Right renal cortex interstitium (tissue), 3 donors: ENCODE measurements at places on chromosomes 12 and 14.

- DNase-seq = no peak
Measured at GRCh38 chr12:24047326-24047725, 97.9 kb upstream of the SOX5 start.

DNA sequence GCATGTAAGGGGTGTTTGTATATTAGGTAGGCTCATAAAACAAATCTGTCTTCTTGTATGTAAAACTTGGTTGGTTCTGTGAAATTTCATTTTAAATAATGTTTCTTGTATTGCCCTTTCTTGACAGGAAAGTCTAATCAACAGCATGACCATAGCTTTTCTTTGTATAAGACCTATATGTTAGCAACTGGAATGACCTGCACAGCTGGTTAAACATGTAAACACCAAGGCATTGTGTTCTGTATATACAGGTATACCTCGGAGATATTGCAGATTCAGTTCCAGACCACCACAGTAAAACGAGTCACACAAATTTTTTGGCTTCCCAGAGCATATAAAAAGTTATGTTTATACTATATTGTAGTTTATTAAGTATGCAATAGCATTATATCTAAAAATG is 183.6 kb downstream of the ERC1 start:
- DNase-seq = no peak

DNA sequence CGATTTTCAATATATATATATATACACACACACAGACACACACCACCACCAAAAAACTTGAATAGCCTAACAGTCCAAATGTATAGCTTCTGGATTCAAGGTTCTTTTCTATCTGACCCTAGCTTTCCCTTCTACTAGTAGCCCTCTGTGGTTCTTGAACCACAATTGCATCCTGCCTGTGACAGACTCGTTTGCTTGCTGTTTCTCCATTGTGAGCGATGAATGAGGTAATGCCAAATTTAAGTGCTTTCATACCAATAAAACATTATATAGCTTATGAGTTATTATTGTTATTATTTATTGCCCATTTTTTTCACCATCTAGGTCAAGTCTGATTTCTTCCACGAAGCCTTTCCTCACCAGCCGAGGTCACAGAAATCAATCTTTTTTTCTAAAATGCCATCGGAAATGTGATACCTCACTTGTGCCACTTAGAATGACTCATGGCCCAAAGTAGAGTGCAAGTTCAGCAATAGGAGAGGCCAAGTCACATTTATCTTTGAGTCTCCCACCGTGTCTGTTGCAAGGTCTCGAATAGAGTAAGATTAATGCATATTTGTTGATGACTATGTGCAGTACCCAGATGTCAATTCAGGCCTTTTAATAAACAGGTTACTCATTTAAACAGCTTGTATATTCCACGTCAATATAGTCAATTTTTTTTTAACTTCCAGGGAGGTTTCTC is 1015.8 kb upstream of the SEL1L start:
- DNase-seq = no peak

DNA sequence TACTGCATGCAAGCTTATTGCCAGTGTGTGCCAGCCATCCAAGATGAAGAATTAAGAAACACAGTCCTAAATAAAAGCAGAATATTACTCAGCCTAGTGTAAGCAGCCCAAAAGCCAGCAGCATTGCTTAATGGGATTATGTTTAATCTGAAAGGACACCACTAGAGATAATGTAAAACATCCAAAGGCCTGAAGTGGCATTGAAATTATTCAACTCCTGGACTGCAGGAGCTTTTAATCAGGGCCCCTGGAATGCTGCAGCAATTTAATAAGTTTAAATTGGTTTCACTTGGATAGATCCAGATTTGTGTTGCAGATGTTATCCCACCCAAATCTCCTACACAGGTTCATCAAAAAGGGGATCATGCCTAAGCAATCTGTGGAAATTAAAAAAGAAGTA is 193.0 kb downstream of the C12orf50 start:
- no peak for DNase-seq

DNA sequence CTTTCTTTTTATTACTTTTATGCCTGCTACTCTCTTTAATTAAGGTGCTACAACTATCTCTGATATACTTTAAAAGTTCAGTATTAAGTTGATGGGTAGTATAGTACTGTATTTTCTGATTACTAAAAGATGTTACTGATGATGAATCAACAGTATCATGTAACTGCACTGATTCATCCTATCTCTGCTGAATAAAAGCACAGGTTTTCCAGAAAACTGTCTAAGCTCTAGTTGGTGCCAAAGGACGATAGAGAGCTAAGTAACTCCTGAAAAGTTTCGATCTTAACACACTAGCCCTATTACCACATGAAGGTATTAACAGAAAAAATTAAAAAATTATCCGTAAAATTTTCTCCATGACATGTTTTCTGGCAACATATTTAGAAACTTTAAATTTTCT is 2.1 kb downstream of the SCAF11 start:
- no peak for DNase-seq

GRCh38 chr12:93169536-93169935 is 208.2 kb upstream of the NUDT4 start:
- DNase-seq = no peak

DNA sequence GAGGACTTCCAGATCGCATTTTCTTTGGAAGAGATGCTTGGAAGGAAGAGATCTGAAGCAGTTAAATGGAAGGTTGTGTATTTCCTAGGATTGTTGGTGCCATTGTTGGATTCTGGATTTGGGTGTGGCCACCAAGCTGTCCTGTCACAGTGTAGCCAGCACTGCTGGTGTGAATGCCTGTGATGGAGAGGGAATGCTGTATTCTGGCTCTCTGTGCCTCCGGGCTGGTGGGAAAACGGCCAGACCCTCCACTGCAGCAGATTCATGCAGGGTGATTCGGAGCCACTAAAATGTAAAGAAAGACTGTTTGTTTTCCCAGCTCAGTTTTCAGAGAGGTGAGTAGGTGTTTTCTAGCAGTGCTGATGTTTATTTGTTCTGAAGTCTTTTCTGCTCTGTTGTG is 30.7 kb upstream of the MANSC4 start:
- DNase-seq = no peak

DNA sequence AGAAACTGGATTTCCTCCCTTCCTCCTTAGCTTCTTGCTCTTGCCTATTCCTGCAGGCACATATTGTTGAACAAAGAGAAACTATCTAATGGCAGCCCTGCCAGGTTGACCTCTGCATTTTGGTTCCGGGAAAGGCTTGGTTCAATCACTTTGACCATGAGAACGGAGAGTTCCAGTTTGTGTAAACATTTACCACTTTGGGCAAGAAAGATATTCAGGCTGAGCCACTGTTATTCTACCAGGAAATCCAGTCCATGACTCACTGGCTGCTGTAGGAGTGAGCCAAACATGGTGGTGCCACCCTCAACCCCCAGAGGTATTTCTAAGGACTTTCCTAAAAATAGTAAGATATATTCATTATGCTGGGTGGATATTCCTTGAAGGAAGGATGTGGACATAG is 242.2 kb upstream of the OR4E1 start:
- no peak for DNase-seq

DNA sequence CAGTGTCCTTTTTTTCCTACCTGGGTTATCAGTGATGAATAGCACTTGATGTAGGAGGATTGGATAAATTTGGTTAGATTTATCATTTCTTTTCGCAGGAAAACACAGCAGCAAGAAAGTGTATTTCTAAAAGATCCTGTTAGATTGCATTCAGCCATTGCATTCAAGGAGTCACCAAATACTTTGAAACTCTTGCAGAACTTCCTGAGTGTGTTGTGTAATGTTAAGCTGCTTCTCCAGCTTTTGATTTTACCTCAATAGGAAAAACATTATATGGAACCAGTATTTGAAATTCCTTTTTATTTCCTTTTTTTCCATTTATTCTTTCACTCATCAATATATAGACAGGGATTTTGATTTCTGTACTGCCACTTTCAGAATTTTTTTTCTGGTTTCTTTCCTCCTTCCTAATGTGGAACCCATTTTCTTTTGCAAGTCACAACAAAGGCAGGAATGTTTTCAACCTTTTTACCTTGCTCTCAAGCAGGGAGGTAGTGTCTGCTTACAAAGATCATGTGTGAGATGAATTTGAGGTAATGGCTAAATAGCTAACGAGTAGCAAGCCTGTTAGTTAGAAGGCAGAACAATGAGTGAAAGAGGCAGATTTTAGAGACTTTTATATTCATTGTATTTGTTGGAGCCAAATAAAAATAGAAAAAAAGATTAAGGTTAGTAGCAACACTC is 56.2 kb downstream of the PPHLN1 start:
- DNase-seq = no peak

GRCh38 chr12:11695321-11695720 is 45.8 kb downstream of the ETV6 start:
- no peak for DNase-seq

DNA sequence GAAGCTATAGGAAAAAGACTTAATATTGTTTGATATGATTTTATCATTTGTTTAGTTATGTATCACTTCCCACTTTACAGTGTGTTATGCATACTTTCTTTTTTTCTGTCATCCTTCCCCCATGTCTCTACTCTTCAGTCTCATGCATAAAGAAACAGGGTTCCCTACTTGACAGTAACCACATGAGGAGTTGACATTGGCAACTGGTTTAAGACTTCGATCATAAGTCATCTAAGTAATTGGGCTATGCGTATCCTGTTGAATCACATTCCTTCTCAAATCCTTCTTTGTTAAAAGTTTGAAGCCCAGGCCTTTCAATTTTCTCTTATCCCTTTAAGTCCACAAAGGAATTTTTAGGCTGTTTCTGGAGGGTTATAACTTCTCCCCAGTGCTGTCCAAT is 358.7 kb downstream of the RAD51B start:
- DNase-seq = no peak

- no peak for DNase-seq
Measured at GRCh38 chr12:2250797-2251196, 198.0 kb downstream of the CACNA1C start.

GRCh38 chr14:64721899-64722298 is 17.7 kb downstream of the PLEKHG3 start:
- no peak for DNase-seq
